ENCODE measurements at places on chromosomes 2 and 18.

- no peak for DNase-seq
Measured at GRCh38 chr18:9244376-9244775, 90.2 kb upstream of the TWSG1 start.

- no peak for DNase-seq
Measured at GRCh38 chr2:47918043-47918442, 11.7 kb upstream of the FBXO11 start.

GRCh38 chr2:96308248-96308647 is 2.9 kb upstream of the SNRNP200 start:
- no peak for DNase-seq

- DNase-seq, result no peak
Measured at GRCh38 chr2:3929374-3929773, 226.0 kb downstream of the DCDC2C start.
